ENCODE measurements at places on chromosomes 16 and 17.

DNA sequence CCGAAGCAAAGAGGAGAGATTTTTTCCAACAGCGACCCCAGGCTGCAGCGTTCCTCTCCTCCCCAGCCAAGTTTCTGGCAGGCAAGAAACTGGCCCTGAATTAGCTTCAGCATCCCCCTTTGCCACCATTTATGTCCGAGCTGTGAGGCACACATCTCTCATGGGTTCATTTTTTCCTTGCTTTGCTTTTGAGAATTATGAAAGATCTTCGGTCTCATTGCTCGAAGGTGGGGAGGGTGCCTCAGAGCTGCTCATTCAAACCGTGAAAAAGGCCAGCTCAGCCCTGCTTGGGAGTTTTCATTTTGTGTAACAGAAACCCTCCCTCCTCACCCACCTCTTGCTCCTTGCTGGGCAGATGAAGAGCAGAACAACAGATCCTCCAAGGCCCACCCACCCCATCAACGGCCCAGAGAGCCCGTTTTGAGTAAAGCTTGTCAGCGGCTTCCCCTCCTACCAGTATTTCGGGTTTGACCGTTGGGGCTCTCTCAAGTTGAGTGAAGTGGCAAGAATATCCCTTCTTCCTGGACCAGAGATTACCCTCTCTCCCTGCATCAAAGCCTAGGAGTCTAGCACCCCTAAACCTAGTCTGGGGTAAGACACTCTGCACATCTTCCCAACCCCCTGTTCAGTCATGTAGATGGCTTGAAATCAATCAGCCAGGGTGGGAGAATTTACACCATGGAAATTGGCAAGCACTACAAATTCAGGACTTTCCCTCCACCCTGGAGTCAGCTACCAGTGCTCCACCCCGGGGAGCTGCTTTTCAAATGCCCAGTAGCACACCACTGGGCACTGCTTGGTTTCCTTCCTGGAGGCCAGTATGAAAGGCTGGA, 1.8 kb downstream of the CCR7 start:
- DNase-seq = no peak

- DNase-seq = peak; percentile 87
These were observed at the start of gene CTCF for GRCh38 chr16:67562526-67562917. Gene CTCF, plus strand, starts transcription at chr16:67562526. Its CDS starts 48,307 bp downstream, at chr16:67610833.

DNA sequence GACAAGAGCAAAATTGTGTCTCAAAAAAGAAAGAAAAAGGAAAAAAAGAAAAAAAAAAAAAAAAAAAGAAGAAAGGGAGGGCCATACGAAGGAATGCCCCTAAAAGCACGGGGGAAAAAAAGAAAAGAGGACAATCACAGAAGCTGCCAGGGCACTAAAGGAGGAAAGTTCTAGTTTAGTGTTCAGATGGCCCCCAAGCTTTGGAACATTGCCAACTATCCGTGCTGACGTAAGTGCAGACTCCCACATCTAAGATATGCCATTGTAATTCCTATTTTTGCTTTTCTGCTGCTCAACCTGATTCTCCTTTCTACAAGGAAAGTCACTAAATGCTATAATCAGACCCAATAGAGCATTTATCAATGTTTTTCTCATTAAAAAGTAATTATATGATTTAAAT, 842.1 kb downstream of the KCNJ2 start:
- DNase-seq = no peak

GRCh38 chr17:73072219-73072962, 20.1 kb downstream of the SLC39A11 start:
- no peak for DNase-seq

All from urothelium cell line (cell line).